ENCODE measurements at places on chromosomes 16 and 17.

DNA sequence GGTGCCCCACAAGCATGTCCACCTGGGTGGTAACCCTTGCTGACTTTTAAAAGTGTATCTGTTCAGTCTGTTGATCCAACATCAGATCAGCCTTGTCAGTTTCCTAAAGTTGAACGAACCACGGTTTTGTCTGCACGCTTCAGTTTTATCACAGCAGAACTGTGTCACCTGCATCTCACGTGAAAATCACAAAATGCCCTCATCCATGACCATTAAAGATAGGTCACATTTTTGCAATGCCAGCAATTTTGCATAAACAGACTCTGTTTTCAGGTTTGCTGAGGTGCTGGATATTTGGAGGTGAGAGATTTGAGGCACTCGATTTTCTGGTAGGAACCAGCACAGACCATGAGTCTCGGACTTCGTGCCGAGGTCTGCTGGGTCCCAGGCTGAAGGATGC is 3.0 kb downstream of the METRNL start:
- DNase-seq = no peak

- DNase-seq = no peak
Measured at GRCh38 chr17:50196036-50196435, 5.4 kb downstream of the COL1A1 start.

- no peak for DNase-seq
Measured at GRCh38 chr16:84503751-84504395, 586 bp downstream of the MEAK7 start.

- no peak for DNase-seq
Measured at GRCh38 chr17:66966704-66967418, 2.4 kb downstream of the CACNG4 start.

- no peak for DNase-seq
Measured at GRCh38 chr17:7977805-7978204, 24.6 kb upstream of the GUCY2D start.

DNA sequence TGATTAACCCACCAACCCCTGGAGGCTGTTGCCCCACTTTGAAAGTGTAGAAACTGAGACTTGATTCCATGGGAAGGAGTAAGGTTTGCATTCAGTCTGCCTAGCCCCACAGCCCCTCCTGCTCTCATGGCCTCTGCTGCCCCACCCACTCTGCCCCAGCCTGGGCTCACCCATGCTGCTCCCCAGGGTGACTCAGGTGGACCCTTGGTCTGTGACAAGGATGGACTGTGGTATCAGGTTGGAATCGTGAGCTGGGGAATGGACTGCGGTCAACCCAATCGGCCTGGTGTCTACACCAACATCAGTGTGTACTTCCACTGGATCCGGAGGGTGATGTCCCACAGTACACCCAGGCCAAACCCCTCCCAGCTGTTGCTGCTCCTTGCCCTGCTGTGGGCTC is 6.5 kb downstream of the PRSS41 start:
- no peak for DNase-seq

GRCh38 chr16:87303431-87303930 is 13.7 kb downstream of the C16orf95 start:
- no peak for DNase-seq

- no peak for DNase-seq
Measured at GRCh38 chr16:48113001-48113400, 42.8 kb downstream of the ABCC12 start.

GRCh38 chr17:79026376-79027273 is 2.7 kb downstream of the C1QTNF1 start:
- DNase-seq = no peak

GRCh38 chr16:84715854-84716253 is 16.1 kb downstream of the USP10 start:
- no peak for DNase-seq

DNA sequence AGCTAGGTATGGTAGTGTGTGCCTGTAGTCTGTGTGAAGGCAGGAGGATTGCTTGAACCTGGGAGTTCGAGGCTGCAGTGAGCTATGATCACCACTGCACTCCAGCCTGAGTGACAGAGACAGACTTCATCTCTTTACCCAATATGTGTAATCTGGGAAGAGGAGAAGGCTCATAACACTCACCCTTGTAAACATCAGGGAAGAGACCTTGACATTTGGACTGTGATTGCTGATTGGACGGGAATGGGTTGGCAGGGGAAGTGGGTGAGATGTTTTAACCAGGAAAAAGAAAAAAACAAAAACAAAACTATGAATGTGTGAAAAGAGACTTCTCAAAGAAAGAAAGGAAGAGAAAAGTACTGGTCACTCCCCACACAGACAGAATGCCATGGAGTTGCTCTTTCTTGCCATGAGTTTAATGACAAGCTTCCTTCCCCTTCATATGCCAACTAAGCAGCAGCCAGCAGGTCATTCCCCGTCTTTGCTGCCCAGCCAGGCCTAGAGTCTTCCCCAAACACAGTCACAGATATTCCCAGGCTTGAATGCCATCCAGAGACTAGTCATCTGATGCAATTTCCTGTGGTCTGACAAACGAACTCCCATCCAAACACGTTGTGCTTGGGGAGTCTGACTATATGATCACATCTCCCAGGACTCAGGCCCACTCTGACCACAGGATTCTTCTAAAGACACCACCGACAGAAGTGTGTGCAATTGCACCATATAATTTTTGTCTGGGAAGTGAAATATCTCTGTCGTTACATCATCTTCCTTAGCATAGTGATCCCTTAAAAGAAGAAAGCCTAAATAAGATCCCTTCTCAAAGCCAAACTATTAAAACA is 3.6 kb upstream of the XAF1 start:
- no peak for DNase-seq

GRCh38 chr16:23788685-23789084 is 33.9 kb downstream of the CHP2 start:
- no peak for DNase-seq

- no peak for DNase-seq
Measured at GRCh38 chr17:1045456-1045855, 48.5 kb downstream of the TIMM22 start.

GRCh38 chr16:88815901-88816589 is 4.3 kb upstream of the APRT start:
- peak; percentile 34 for DNase-seq

DNA sequence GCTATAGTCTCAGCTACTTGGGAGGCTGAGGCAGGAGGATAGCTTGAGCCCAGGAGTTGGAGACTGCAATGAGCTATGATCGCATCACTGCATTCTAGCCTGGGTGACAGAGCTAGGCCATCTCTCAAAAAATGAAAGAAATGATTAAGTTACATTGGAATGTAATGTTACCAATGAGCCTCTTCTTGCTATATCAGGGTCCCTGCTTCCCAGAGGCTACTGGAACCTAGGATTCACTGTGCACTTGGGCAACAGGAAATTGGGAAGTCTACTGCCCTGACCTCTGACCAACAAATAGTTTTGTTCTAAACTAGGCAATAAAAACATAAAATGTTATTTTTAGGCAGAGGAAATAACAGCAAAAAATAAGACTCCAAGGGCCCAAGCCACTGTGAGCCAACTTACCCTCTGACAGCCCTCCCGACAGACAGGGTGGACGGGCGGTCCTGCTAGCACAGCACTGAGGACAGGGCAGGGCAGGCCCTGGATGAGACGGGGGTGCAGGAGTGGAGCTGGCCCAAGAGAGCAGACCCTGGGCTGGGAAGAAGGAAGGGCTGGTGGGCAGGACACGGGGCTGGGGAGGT is 27.5 kb downstream of the NSMCE1 start:
- DNase-seq = no peak

DNA sequence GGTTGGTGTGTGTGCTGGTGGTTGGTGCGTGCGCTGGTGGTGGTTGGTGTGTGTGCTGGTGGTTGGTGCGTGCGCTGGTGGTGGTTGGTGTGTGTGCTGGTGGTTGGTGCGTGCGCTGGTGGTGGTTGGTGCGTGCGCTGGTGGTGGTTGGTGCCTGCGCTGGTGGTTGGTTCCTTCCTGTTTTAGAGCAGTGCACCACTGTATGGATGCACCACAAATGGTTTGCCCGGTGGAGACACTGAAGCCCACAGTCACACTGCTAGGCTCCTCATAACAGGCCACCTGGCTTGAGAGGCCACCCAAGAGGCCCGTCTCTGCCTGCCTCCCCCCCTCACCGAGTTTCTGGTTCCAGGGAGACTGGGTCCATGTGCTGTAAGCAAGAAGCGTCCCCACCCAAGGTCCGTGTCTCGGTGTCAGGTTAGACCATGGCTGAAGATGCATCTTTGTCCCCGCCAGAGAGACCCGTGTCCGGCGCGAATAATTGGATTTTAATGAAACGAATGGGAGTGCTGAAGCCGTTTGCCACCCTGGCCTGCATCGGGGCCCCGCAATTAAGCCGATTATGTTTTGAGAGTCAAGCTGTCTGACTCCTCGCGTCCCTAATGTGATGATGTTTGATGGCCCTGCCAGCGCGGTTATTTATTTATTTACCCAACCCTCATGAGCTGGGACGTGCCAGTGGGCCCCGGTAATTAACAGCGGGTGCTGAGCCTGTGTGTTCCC is 161.3 kb upstream of the GSE1 start:
- no peak for DNase-seq

DNA sequence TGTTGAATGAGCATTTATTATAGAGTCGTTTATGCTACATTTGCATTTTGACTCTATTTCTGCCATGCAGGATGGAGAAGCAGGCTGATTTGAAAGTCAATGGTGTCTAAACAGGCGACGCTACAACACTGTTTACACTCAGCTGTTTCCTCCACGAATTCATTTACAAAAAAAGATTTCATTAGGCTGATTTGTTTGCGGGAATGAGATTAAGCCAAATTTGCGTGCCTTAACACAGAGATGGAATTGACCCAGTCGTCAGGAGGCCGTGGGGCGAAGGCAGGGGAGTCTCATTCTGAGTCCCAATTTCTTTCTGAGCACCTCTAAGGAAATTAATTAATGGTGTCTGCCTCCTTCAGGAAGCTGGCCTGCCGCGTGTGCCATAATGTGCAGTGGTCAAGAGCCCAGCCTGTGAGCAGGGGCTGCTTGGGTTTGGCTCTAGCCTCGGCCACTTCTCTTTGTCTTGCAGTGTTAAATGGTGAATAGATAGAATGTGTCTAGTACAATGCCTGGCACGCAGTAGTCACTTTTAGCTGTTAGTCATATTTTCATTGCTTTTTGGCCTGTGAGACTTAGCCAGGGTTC is 88.6 kb upstream of the NKD1 start:
- DNase-seq = no peak

DNA sequence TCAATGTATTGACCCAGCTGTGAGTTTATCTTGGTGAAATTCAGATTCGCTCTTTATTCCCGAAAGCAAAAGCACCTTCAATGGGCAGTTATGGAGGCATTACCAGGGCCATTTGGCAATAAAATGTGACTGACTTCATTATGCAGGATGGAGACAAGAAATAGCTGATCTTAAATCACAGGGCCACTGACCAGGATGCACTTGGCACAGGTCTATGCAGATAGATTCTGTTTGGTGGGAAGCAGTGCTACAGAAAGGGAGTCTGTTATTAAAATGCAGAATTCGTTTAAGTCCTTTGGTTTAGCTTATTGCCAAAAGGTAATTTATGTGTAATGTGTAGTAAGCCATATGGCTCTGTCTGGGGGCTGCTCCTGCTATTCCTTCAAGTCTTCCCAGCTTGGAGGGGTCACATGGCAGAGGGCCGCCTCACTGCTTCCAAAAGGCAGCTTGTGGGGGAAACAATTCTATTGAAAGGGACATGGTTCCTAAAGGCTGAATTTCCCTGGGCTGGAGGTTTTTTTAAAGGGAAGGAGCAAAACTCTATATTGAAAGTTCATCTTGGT is 239.8 kb downstream of the HS3ST4 start:
- DNase-seq = no peak

DNA sequence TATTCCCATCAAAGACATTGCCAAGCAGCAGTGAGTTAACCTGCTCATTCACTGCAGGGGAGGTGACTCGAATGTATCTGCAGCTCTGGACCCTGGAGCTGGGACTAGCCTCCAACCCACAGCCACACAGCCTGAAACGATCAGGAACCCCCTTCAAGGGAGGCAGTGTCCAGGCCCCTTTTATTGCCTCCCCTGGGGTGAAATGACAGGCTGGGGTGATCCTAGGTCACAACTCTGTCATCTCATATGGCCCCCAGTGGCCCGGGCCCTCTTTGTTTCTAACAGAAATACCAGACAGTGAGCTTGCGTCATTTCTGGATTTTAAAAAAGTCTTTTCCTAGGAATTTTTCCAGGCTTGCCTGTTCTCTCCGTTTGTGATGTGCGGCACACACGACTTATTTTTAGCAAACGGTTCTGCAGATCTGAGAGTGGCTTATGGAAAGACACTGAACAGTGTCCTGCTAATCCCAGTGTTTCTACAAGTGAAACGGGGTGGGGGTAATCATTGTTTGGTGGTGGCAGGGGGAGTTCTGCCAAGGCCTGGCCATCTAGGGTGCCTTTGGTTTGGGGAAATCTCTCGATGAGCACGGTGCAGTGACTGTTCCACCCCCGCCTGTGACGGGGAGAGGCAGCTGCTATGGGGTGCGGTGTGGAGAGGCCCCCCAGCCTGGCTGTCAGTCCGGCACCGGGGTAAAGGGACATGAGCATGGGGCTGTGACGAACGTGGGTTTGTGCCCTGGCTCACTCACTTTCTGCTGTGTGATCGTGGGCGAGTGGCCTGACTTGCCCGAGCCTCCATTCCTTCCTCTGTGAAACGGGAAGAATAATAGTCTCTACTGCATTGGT is 27.2 kb downstream of the NAGPA start:
- no peak for DNase-seq

DNA sequence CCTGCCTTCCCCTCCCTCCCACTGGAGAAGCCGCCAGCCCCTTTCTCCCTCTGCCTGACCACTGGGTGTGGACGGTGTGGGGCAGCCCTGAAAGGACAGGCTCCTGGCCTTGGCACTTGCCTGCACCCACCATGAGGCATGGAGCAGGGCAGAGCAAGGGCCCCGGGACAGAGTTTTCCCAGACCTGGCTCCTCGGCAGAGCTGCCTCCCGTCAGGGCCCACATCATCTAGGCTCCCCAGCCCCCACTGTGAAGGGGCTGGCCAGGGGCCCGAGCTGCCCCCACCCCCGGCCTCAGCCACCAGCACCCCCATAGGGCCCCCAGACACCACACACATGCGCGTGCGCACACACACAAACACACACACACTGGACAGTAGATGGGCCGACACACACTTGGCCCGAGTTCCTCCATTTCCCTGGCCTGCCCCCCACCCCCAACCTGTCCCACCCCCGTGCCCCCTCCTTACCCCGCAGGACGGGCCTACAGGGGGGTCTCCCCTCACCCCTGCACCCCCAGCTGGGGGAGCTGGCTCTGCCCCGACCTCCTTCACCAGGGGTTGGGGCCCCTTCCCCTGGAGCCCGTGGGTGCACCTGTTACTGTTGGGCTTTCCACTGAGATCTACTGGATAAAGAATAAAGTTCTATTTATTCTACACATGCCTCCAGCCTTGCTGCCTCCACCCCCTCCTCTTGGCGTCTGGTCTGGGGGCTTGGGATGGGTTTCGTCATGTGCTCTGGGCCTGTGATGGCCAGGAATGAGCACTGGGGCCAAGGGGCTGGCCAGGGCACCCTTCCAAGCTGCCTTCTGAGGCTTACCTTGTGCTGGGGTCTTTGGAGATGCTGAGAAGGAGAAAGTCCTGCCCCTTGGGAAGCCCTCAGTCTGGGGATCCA is 7.3 kb downstream of the GJD3 start:
- no peak for DNase-seq

- DNase-seq = no peak
Measured at GRCh38 chr17:17541640-17542001, 45.4 kb upstream of the RASD1 start.

GRCh38 chr16:16062023-16062937 is 112.9 kb downstream of the ABCC1 start:
- peak; percentile 8 for DNase-seq

GRCh38 chr16:14306485-14307058 is 235.5 kb downstream of the MRTFB start:
- DNase-seq = no peak

- no peak for DNase-seq
Measured at GRCh38 chr17:53818271-53818670, 4.5 kb upstream of the KIF2B start.
